CD4-positive, alpha-beta T cell treated with Interleukin-4 for 4 hours (primary cell): ENCODE measurements at places on chromosomes 12 and 14.

DNA sequence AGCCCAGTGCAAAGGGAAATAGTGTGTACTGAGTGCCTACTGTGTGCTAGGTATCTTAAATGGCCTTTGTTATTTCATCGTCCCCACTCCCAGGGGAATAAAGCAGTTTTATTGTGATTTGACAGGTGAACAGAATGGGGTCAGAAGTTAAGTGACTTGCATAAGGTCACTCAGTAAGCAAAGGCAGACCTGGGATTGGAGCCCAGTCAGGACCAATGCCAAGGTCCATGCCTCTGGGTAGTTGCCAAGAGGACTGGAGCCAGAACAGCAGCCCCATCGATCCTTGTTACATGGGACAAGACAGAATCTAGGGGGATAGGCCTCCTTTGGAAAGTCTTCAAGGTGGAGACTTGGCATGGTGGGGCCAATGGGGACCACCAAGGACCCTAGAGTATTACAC is 227.4 kb upstream of the PWP1 start:
- no peak for DNase-seq

DNA sequence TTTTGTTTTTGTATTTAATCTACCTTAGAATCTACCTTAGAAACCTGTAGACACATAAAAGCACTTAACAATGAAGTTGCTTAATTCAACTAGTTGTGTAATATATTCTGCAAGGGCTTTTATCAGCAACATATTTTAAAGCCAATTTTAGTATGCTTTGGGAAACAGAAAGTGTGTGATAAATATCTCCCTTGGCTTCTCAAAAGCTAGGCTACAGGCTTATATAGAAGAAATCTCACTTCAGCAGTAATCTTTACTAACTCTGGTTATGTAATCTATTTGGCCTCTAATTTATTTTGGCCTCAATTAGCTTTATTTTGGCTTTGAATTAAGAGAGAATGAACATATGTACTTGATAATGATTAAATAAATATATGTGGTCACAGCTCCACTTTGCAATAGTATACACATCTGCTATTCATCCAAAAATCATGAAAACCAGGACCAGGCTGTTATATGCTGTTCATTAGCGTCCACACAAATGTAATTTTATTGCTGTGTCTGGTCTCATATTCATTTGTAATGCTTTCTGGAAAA is 37.2 kb downstream of the LRP6 start:
- DNase-seq, result no peak

DNA sequence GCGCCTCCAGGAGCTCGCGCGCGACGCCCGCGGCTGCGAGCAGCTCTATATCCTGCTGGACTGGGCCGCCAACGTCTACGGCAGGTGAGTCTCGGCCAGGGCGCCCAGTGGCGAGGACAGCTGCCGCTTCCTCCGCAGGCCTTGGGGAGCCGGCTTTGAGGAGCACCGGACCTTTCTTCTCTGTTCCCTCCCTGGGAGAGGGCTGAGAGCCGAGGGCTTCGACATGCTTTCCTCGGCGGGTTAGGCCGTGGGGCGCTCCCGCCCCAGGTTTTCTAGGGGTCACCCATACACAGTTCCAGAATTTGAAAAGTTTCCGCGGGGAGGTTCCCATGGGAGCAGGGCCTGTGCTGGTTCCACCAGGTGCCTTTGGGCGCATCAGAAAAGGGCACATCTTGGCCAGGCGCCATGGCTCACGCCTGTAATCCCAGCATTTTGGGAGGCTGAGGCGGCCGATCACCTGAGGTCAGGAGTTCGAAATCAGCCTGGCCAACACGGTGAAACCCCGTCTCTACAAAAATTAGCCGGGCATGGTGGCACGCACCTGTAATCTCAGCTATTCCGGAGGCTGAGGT is 8.2 kb downstream of the EXOC3L4 start:
- DNase-seq, result no peak

DNA sequence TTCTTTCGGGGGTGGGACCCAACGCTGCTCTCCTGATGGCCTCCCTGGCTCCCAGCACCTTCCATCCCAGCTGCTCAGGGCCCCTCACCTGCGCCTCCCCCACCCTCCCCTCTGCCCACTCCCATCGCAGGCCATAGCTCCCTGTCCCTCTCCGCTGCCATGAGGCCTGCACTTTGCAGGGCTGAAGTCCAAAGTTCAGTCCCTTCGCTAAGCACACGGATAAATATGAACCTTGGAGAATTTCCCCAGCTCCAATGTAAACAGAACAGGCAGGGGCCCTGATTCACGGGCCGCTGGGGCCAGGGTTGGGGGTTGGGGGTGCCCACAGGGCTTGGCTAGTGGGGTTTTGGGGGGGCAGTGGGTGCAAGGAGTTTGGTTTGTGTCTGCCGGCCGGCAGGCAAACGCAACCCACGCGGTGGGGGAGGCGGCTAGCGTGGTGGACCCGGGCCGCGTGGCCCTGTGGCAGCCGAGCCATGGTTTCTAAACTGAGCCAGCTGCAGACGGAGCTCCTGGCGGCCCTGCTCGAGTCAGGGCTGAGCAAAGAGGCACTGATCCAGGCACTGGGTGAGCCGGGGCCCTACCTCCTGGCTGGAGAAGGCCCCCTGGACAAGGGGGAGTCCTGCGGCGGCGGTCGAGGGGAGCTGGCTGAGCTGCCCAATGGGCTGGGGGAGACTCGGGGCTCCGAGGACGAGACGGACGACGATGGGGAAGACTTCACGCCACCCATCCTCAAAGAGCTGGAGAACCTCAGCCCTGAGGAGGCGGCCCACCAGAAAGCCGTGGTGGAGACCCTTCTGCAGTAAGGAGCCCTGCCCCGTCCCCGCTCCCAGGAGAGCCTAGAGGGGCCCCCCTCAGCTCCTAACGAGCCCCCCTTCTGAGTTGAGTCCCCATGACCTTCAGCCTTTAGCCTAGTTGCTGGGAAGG is at the start of gene HNF1A:
Gene HNF1A (plus strand): TSS at position 248 of the 924 bp plus-strand sequence. CDS start 226 bp downstream, at position 474.
- DNase-seq, result no peak

- no peak for DNase-seq
Measured at GRCh38 chr12:25421651-25422167, 131.4 kb downstream of the LMNTD1 start.

- DNase-seq, result no peak
Measured at GRCh38 chr14:64963611-64964010, 8.5 kb downstream of the RAB15 start.

GRCh38 chr12:92403210-92404175 is 257.8 kb upstream of the BTG1 start:
- DNase-seq, result peak; percentile 92

DNA sequence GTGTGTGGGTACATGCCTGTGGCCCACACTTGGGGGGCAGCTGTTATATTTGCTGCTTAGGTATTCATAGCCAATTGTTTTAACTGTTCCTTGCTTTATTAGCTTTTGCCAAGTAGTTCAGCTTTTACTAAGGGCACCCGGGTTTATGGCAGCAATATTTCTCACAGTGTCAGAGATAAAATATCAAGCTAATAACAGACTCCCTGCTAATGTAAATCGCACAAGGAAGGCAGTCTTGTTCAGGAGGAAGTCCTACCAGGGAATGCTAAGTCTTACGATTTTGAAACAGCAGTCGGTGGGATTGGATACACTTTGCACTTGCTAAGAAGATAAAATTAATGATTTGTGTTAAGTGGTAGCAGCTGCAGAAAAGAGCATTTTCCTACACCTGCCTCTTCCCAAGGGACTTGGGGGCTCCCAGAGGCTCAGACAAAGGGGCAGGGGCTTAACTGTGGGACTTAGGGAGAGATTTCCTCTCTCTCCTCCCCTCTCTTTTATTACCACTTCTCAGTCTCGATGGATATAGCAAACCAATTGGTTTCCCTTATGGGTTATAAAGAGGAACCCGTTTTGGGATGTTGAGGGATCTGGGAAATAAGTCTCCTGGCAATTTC is 175.1 kb downstream of the NRXN3 start:
- no peak for DNase-seq

GRCh38 chr12:111248236-111249017 is 120.5 kb downstream of the PHETA1 start:
- no peak for DNase-seq

- DNase-seq, result no peak
Measured at GRCh38 chr12:49922349-49923034, 18.8 kb upstream of the FAIM2 start.

- no peak for DNase-seq
Measured at GRCh38 chr12:60210756-60211155, 614.9 kb downstream of the SLC16A7 start.

DNA sequence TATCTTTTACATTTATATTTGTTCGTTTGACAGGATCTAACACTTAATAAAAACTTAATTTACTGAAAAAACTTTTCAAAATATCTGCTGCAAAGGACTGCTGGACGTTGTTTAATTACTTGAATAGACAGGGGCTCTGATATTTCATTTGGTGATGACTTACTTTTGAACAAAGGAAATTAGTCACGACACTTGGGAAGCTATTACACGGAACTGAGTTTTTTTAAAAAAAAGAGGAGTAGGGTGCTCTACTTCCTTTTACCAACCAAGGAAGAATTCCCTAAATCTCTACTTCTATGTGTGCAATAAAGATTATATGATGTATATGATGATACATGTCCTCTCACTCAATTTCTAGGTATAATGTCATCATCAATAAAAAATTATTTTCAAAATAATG is 4.7 kb downstream of the FGD6 start:
- no peak for DNase-seq

GRCh38 chr12:120037851-120038250 is 48.8 kb downstream of the BICDL1 start:
- DNase-seq, result no peak

- no peak for DNase-seq
Measured at GRCh38 chr12:115259968-115260747, 576.2 kb upstream of the TBX3 start.

DNA sequence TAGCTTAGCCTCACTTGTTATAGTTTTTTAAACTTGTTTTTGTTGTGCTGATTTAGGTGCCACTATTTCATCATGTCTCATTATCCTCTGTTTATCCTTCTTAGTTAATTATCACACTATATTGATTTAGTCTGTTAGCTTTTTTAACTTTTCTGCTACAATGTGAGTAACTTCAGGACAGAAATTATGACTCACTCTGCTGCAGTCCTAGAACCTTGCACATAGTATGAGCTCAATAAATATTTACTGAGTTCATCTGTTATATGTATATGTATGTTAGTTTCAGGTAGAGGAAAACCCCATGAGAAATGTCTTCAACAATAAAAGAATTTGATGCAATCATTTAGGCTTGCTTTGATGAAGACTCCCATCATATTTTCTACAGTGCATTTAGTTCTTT is 224.3 kb upstream of the NAV3 start:
- DNase-seq, result no peak

- no peak for DNase-seq
Measured at GRCh38 chr12:6330192-6330591, 11.7 kb downstream of the TNFRSF1A start.

GRCh38 chr12:66898700-66899469 is 220.0 kb upstream of the GRIP1 start:
- DNase-seq, result no peak

- DNase-seq, result no peak
Measured at GRCh38 chr14:88823968-88824313, 510 bp upstream of the TTC8 start.

GRCh38 chr12:33581613-33582122 is 142.0 kb upstream of the SYT10 start:
- no peak for DNase-seq

DNA sequence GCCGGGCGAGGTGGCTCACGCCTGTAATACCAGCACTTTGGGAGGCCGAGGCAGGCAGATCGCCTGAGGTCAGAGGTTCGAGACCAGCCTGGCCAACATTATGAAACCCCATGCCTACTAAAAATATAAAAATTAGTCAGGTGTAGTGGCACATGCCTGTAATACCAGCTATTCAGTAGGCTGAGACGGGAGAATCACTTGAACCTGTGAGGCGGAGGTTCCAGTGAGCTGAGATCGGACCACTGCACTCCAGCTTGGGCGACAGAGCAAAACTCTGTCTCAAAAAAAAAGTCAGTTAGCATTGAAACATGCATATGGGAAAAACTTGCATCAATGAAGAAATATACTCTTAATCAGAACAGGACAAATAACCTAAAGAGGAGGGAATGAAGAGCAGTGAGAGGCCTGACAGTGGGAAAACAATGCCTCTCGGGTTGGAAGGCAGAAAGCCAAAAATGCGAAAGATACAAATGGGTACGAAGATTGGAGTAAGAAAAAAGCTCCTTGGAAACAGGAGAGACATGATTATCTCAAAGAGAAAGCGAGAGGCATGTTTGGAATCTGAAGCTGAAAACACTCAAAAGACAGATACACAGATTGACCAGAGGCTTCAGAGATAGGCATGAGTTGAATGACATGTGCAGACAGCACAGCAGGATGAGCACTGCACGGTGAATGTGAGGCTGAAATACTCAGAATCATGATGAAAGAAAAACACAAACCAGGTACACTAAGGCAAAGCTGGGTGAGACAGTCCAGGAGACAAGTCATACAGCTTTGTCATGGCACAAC is 30.6 kb downstream of the RESF1 start:
- no peak for DNase-seq

GRCh38 chr12:129145381-129145780 is 292.1 kb downstream of the GLT1D1 start:
- no peak for DNase-seq

- no peak for DNase-seq
Measured at GRCh38 chr12:102051431-102051965, 10.3 kb downstream of the WASHC3 start.

DNA sequence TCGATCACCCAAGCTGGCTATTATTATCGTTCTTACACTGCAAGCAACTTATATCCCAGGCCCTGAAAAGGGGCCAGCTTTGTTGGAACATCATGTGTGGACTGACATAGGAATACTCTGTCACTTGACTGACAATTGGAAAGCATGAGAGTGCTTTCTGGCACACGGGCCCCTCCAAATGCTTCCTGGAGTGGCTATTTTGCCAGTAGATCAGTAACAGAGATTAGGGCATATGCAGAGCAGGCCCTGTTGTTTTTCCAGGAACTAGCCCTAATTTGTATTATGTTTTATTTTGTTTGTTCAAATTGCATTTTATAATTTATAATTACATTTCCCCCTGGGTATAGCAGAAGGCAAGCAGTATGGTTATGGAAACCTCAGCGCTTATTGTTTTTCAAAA is 170.1 kb upstream of the FRMD6 start:
- DNase-seq, result no peak

GRCh38 chr14:65548878-65549277 is 136.3 kb downstream of the FUT8 start:
- DNase-seq, result no peak

DNA sequence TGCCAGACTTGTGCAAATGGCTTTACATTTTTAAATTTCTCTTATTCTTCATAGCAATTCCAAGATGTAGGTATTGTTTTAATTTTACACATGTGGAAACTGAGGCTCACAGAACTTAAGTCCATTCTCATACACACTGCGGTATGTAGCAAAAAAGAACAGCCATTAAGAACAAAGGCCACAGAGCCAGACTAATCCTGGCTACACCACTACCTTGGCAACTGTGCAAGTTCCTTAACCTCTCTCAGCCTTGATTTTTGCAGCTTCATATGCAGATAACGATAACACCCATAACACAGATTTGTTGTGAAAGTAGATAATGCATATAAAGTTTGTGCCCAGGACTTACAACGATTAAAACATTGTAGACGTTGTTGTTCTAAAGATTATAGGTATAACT is 81.1 kb downstream of the ABCC9 start:
- DNase-seq, result no peak

- no peak for DNase-seq
Measured at GRCh38 chr14:34593740-34594375, 36.1 kb downstream of the SNX6 start.

- peak; percentile 94 for DNase-seq
Measured at GRCh38 chr14:76926521-76927251, 100.5 kb downstream of the LRRC74A start.

GRCh38 chr12:9745199-9745598 is 12.3 kb upstream of the CLECL1 start:
- DNase-seq, result no peak
